ENCODE measurements at places on chromosomes 2 and 18. TPM values are rescaled to one million over a fixed set of nuclear protein-coding genes. Genes with fewer than 3 reads are reported as not detected.

TMEFF2 gene
- 0.56 TPM for total RNA-seq

TTC31 gene
- 9.1 TPM for total RNA-seq

RPRM gene
- total RNA-seq = 1.1 TPM

RTP5 gene
- not detected for total RNA-seq

MTCL1 gene
- total RNA-seq = 7.2 TPM

DNA sequence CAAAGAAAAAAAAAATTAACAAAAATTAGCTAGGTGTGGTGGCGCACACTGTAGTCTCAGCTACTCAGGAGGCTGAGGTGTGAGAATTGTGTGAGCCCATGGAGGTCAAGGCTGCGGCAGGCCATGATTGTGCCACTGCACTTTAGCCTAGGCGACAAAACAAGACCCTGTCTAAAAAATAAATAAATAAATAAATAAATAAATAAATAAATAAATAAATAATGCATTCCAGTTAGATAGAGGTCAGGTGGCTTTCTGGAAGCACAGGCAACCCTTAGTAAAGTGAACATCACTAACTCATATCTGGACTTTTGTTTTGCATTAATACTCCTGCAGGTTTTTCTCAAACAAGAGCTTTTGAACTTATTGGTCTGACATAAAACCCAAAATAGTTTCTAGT lies 206.8 kb downstream of the L3MBTL4 start:
- DNase-seq = no peak

- DNase-seq = no peak
Measured at GRCh38 chr18:75844146-75844545, 416.6 kb upstream of the SMIM21 start.

DNA sequence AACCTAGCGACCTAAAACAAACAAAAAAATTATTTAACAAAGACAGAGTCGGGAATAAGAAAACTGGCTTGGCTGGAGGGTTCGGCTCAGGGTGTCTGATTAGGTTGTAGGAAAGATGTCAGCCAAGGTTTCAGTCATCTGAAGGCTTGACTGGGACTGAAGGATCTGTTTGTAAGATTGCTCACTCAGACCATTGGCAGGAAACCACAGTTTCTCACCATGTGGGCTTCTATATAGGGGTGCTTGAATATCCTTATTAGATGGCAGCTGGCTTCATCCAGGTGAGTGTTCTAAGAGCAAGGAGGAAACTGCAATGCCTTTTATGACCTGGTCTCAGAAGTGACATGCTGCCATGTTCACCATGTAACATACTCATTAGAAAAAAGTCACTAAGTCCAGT lies 999 bp upstream of the IL36B start:
- DNase-seq = no peak

GRCh38 chr18:45734944-45735343 lies 11.0 kb downstream of the SLC14A1 start:
- no peak for DNase-seq

DNA sequence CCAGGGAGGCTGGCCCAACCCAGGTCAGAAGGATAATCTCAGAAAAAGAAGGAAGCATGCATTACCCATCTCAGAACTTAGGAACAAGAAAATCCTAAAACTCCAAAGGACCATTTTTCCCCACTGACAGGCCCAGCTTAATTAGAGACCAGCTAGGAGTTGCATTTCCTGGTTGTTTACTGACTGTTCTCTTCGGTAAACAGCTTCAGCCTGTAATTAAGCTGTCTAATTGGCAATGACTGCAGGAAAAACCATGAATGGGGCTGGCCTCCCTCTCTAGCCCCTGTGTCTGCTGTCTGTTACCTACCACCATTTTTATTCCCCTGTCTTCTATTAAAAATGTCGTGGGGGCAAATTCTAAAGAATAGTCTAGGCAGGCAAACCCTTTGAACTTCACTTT lies 146.5 kb downstream of the AGAP1 start:
- no peak for DNase-seq

DNA sequence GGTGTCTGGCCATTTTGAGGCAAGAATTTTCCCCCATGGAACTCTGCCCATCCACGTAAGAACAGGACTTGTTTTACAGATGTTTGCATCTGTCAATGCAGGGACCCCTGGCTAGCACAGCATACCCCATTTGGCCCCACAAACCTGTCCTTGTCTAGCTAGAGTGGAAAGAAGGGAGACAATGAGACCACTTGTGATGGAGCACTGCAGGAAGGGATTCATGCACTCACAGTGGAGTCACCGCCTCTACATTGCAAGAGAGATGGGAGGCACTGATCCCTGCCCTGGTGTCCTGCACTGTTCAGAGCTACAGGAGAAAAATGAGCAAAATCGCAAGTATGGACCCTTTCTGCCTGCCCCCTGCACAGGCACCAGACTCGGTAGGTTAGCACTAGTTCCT lies 32.5 kb downstream of the NPAS2 start:
- no peak for DNase-seq

DNA sequence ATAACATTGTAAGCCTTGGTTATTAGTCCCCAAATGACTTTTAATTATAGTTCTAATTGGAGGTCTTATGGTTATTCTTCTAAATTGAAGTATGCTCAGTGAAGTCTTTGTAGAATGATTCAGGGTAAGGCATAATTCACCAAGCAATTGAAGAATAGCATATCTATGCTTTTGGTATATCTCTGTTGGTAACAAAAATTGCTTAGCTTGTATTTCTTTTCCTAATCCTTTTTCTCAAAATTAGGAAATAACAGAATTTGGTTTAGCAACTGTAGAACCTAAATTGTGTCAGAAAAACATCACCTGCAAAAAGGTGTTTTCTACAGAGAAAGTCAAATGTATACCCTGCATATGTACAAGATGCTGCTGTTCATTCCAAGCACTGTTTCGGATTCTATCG lies 189.2 kb upstream of the EPHA4 start:
- no peak for DNase-seq

DNA sequence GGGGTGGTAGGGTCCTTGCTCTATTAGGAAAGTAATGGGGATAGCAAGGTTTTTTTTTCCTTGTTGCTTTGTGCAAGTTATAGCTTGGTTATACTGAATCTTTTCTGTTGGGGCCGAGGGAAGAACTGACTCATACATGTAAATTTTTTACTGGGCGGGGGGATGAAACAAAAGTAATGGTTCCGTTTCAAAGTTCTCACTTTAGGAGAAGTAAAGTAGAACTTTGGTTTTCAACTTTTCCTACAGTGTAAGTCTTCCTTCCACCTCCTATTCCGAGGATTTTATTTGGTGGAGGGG lies 1.1 kb downstream of the AFTPH start:
- DNase-seq = no peak

GRCh38 chr2:204018717-204019116 lies 82.2 kb downstream of the ICOS start:
- DNase-seq = no peak

GRCh38 chr2:5094192-5094591 lies 598.0 kb upstream of the SOX11 start:
- no peak for DNase-seq
